CD4-positive, CD25-positive, alpha-beta regulatory T cell (primary cell): ENCODE measurements at places on chromosomes 5 and 9.

DNA sequence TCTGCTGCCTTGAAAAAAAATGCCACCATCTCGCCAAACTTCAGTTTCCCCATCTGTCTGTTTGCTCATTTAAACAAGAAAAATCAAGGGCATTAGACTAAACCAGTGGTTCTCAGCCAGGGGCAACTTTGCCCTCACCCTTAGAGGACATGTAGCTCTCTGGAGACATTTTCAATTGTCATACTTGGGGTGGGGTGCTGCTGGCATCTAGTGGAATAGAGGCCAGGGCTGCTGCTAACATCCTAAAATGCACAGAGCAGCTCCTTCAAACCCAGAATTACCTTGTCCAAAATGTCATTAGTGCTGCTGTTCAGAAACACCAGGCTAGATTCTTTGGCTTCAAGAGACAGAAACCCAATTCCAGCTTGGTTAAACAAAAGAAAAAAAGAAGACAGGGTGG is 71.1 kb upstream of the FOXE1 start:
- DNase-seq = no peak

DNA sequence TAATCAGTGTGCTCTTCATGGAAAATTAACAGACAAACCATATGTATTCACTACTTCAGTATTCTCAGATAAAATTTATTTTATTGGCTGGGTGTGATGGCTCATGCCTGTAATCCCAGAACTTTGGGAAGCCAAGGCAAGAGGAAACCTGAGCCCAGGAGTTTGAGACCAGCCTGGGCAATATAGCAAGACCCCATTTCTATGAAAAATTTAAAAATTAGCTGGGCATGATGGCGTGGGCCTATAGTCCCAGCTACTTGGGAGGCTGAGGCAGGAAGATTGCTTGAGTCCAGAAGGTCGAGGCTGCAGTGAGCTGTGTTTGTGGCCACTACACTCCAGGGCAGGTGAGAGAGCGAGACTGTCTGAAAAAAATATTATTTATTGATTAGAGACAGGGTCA is 23.4 kb upstream of the CREBRF start:
- no peak for DNase-seq

DNA sequence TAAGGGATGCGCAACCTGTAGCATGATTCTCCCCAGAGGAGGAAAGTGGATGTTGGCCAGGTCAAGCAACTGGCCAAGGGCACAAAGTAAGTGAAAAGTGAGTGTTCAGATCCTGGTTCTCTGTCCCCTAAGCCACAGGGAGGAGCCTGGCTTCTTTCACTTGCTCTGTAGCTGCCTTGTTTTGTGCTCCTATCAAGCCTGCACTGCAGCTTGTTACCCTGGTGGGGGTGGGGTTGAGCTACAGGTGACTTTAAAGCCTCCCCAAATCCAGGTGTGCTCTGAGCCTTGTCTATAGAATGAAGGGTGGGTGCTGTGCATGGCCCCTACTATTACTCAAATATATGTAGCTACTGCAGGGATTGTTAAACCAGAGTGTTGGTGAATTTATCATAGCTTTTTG is 32.9 kb downstream of the RALGPS1 start:
- no peak for DNase-seq

DNA sequence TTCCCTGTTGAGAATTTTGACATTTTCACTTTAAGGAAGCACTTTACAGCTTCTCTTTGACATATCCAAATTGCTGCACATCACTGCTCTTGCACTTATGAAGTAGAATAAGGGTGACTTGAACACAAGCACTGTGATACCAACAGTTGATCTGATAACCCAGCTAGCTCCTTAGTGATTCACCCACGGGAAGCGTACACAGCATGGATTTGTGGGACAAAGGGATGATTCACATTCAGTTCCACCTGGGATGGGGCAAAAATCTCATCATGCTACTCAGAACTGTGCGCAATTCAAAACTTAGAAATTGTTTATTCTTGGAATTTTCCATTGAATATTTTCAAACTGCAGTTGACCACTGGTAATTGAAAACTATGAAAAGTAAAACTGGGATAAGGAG is 1565.5 kb upstream of the CDH9 start:
- no peak for DNase-seq

DNA sequence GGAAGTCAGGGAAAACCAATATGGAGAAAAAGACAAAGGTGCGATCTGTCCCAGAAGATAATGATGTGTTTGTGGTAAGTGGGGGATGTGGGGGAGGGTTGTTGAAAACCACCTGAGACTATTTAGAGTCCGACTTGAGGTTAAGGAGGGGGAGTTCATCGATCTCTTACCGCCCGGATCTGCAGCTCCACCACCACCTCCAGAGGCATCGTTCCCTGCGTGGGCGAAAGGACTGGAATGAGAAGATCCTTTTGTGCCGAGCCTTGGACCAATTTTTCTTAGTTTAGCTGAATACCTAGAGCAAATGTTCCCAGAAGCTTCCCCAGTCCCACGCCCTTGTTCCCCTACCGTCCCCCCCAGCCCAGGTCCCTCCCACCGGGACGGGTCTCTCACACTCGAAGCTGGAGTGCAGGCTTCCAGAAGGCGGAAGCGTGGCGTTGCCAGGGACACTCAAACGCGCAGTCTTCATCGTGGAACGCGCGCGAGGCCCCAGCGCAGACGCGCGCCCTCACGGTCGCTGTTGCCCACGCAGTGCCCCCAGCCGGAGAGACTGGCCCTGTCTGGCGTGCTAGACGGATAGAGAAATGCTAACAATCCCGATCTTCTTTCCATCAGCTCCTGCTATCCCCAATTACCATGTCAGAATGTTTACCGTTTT is at the start of gene SPATA6L:
TSS of gene SPATA6L (minus strand) at position 439 of the 658 bp plus-strand sequence. CDS start at position 209, 230 bp downstream.
- DNase-seq = peak; percentile 31

- no peak for DNase-seq
Observed at GRCh38 chr5:14199902-14200301, 56.8 kb downstream of the TRIO start.

- DNase-seq = peak; percentile 45
Observed at GRCh38 chr5:144183254-144183889, 12.7 kb downstream of the KCTD16 start.

DNA sequence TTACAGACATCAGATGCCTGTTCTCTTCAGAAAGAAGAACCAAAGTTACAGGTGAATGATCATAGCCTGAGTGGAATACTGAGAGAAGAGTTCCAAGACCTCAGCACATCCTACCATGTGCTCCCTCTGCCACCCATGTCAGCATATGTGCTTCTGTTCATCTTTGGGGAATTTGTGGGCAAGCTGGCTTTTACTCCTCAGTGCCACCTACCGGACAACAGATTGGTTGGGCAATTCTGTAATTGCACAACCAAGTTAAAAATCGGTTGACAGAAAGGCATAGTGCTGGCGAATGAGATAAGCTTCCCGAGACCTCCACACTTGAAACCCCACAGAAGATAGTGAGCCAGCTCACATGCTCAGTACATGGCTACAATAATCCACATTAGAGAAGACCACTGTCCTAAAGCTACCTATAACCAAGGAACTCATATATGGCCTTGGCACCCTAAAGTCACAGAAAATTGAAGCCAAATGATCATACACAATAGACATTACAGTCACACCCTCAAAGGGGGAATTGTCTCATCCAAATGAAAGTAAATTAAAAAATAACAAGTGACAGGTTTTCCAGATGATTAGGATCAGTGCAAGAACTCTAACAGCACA is 1238.0 kb upstream of the NUDT12 start:
- no peak for DNase-seq

DNA sequence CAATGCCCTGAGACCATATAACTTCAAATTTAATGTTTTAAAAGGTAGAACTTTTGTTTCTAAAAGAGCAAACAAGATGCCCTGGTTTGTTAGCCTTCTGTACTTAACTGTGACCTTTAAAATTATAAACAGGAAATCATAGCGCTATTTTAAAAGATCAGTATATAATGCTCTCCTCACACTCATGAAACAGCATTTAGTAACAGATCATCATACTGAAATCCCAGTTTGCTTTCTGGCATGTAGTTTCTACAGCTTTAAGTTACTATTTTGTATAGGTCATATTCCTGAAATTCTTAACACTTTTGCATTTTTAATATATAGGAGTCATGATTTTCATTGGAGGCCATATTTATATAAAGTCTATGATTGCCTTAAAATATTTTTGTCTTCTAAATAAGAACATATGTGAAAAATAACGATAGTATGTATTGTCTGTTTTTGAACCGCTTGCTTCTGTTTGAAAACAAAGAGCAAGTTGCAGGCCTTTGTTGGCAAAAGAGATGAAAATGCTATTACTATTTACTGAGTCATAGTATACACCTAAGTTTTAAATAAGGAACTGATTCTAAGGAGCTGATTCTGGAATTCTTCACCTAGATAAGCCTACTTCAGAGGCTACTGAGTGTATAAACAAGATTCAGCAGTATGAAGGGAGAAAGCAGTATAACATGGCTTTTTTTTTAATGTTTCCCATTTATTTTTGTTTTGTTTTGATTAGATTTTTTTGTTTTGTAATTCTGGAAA is 20.5 kb downstream of the SRFBP1 start:
- DNase-seq = peak; percentile 7

DNA sequence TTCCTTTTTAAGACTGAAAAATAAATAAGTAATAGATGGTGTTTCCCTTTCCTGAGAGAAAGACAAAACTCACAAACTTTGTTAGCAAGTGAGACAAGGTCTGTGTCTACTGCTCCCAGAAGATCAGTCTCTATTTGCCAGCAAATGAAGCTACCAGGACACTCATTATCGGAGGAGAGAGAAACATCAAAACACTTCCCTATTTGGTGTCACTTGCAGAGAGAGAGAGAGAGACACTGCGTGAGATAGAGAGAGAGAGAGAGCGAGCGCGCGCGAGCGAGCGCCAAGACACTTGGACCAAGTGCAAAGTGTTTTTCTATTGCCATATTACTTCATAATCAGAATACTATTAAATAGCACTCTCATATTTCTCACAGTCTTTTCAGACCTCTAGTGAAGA is 142.7 kb downstream of the KCNN2 start:
- no peak for DNase-seq

DNA sequence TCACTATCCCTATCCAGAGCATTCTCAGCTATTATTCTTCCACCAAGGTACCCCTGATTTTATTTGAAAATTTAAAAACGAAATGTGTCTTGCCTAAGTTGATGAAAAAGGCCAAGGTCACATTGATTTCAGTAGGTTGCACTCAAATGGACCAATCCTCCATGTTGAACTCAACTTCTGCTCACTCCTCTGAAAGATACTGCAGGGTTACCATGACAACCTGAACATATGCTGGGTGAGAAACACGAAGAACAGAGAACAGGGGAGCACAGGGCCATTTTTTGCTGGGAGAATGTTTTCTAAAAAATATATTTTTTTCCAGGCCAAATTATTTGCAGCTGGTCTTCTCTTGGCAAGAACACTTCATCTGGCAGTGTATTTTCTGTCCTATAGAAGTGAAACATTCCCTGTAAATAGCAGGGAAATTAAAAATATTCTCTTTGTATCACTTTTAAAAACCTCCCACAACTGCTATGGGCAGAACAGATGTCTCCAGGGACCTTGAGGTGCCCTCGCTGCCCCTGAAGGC is 215.9 kb downstream of the NXNL2 start:
- no peak for DNase-seq

GRCh38 chr5:37575541-37576489 is 196.7 kb downstream of the WDR70 start:
- no peak for DNase-seq

DNA sequence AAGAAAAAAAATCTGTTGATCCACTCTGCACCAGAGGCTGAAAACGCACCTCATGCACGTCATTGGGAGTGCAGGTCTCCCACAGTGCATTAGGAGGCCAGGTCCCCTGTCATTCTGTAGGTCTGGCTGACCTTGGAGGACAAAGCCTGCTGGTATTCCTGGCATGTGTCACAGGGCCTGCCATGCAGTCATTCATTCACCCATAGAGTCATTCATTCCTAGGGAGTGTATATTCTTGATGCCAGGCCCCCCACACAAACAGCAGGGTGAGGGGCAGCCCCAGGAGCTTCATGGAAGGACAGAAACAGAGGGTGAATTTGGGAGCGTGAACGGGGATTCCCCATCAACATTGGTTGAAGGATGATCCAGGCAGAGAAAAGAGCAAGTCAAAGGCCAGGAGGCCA is 2.2 kb downstream of the GBGT1 start:
- no peak for DNase-seq

DNA sequence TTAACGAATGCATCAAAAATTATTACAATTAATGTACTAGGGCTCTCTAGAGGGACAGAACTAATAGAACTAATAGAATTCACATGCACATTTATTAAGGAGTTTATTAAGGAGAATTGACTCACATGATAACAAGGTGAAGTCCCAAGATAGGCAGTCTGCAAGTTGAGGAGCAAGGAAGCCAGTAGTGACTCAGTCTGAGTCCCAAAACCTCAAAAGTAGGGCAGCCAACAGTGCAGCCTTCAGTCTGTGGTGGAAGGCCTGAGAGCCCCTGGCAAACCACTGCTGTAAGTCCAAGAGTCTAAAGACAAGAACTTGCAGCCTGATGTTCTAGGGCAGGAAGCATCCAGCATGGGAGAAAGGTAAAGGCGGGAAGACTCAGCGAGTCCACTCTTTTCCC is 633.8 kb downstream of the SEMA5A start:
- DNase-seq = no peak

GRCh38 chr5:153974131-153974812 is 64.4 kb downstream of the FAM114A2 start:
- peak; percentile 59 for DNase-seq

DNA sequence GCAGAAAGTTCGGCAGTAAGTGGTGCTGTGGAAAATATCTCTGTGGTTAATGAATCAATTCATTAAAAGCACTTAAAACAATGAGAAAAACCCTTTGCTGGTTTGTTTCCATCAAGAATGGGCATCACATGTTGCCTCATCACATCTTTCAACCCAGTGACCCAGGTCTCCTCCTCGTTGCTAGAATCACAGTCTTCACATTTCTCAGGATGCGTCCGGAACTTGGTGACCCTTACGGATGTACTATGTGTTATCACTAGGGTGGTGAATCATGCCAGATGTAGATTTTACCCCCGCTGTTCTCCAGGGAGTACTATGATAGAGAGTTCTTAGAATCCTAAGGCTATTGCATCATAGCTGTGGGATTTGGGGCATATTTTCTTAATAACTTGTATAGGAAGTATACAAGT is 217.9 kb upstream of the KLF4 start:
- no peak for DNase-seq

DNA sequence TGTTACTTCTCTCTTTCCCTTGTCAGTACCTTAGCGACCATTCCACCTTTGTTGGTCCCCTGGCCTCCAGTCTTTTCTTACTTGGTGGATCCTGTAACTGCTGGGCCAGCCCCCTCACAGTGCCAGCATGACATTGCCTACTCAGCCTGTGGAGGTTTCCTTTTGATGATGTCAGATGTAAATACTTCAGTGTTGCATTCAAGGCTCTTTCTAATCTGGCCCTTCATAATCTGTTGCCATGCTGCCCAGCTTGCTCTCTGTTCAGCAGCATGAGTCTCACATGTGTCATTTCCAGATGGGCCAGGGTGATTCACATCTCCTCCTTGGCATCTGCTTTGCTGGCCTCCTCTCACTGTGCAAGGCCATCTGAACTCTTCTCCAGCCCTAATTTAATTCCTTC is 57.1 kb downstream of the MAST4 start:
- no peak for DNase-seq

GRCh38 chr9:126639318-126640000 is 25.7 kb downstream of the LMX1B start:
- DNase-seq = no peak
